ENCODE measurements at places on chromosomes 11 and 22. TPM values are rescaled to one million over a fixed set of nuclear protein-coding genes. Genes with fewer than 3 reads are reported as not detected.

OR52I1 gene
- not detected for total RNA-seq

CDPF1 gene
- 16.3 TPM for total RNA-seq

DNA sequence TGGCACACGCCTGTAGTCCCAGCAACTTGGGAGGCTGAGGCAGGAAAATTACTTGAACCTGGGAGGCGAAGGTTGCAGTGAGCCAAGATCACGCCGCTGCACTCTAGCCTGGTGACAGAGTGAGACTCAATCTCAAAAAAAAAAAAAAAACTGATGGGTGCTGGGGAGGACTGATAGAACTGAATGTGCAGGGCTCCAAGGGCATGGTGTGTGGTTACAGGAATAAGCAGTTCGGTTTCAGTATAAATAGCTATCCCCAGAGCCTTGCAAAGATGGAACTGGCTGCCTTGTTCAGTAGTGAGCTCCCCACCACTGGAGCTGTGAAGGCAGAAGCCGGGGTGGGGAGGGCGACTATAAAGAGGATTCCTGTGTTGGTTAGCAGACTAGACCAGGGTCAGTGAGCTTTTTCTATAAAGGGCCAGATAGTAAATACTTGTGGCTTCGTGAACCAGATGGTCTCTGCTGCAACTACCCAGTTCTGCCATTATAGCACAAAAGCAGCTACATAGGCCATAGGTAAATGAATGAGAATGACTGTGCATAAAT is 5.9 kb downstream of the TOM1 start:
- DNase-seq, result no peak

- no peak for DNase-seq
Observed at GRCh38 chr11:93547773-93548172, 4.6 kb upstream of the SMCO4 start.

GRCh38 chr11:122112470-122113365 is 3.3 kb downstream of the BLID start:
- no peak for DNase-seq

DNA sequence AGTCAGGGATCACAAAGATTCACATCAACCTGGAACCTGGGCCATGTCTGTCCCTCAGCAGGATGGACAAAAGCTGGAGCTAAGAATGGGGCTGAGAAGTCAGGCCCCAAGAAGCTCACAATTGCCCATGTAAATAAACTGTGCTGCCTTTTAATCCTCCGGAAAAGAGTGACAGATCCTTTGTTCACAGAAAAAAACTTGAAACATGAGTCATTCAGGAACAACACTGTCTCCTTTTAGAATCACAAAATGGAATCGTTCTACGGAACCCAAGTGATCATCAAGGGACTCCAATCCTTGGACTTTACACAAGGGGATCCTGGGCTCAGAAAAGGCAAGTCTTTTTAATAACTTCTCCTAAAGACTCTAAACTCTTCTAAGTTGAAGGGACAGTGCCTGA is 36.1 kb downstream of the RELT start:
- DNase-seq, result no peak

Measured in esophagus muscularis mucosa (tissue), 4 donors.